ENCODE measurements at places on chromosomes 11 and 22. TPM values are rescaled to one million over a fixed set of nuclear protein-coding genes. Genes with fewer than 3 reads are reported as not detected.
A peak's percentile ranks its signal among the peaks of the same experiment; 100 is the strongest.

DNA sequence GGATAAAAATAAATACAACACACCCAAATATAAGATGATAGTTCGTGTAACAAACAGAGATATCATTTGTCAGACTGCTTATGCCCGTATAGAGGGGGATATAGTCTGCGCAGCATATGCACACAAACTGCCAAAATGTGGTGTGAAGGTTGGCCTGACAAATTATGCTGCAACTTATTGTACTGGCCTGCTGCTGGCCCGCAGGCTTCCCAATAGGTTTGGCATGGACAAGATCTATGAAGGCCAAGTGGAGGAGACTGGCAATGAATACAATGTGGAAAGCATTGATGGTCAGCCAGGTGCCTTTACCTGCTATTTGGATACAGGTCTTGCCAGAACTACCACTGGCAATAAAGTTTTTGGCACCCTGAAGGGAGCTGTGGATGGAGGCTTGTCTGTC is 4.9 kb downstream of the IFT46 start:
- DNase-seq: no peak

Gene SCN4B
- not detected for total RNA-seq

- DNase-seq: no peak
Measured at GRCh38 chr11:33291004-33291777, 34.0 kb downstream of the HIPK3 start.

DNA sequence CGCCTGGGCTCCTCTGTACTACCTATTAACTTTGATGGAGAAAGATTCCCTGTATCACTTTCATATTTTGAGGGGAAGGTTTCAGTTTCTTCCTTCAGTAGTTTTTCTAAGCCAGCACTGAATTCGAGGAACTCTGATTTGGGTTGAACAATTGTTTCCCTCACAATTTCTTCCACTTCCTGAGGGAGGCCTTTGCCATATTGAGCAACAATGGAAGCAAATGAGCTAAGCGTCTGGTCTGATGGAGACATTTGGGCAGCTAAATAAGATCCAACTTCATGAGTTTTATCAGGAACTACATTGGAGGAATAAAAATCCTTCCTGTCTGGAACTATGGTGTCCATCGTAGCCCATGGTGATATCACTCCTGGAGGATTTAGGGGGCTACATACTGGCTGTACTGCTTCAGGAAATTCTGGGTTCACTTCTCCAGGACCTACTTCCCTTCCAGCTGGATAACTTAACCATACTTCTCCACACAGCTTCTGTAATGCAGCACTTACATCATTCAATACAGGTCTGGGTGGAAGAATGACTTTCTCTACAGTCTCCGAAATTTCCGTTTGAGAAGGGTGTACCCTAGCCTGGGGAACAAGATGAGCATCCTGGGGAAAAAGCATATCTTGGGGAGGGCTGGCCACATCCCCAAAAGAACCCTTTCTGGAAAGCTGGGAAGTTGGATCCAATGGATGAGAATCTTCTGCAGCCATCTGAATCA is 38.9 kb upstream of the CCDC89 start:
- DNase-seq: no peak

DNA sequence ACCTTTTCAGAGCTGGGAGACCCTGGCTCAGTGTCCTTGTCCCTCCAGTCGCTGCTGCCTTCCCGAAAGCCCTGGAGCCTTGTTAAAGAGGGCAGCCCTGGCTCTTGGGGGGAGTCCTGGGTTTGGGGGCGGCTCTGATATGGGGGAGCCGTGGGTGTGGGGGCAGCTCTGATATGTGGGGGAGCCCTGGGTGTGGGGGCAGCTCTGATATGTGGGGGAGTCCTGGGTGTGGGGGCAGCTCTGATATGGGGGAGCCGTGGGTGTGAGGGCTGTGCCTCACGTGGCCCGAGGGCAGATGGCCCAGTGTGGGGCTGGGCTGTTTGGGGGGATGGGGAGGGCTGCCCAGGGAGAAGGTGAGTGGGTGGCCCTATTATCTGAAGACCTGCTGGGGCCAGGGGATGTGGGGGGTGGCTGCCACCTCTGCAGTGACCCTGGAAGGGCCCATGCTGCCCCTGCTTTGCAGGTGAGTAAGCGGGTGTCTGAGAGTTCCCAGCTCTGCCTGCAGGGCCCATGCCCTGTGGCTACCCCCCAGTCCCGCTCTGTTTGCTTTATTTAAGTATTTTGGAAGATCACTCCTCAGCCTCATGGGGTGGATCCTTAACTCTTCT is 30.9 kb upstream of the GRAMD4 start:
- no peak for DNase-seq

GRCh38 chr11:134170177-134170918 is 53.4 kb downstream of the NCAPD3 start:
- DNase-seq: no peak

Gene TBX10
- total RNA-seq: not detected

Gene ZNF214
- total RNA-seq: 0.65 TPM

Gene C11orf87
- not detected for total RNA-seq

Gene KRTAP5-9
- not detected for total RNA-seq

- DNase-seq: no peak
Measured at GRCh38 chr11:117199916-117200812, 994 bp downstream of the TAGLN start.

DNA sequence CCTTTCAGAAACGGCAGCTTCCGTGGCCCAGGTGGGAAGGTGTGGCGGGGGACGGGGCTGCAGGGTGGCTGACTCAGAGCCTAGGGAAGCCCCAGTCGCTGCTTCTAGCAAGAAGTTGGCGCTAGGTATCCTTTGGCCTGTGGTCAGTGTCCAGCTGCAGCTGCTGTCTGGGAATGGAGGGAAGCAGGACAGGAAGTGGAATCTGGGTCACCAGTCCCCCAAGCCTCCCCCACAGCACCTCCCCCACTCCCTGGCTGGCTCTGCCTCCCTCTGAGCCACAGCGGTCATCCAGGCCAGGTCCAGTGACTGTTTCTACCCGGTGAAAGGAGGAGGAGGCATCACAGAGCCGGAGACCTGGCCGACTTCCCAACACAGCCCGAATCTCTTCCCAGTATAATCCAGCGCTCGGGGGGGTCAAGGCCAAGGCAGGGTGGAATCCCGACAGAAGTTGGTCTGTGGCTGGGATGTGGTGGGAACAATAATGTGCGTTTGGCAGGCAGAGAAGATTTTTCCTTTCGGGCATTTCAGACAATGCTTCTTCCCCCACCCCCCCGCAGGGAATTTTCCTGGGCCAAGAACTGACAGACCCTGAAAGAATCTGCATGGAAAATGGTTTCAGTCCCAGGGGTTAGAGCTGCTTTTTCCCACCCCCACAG is 45.1 kb downstream of the C11orf96 start:
- DNase-seq: peak; percentile 84

GRCh38 chr11:121591405-121592033 is 138.8 kb upstream of the SORL1-AS1 start:
- peak; percentile 84 for DNase-seq

- no peak for DNase-seq
Measured at GRCh38 chr22:23903328-23903971, 9.3 kb downstream of the MIF start.

DNA sequence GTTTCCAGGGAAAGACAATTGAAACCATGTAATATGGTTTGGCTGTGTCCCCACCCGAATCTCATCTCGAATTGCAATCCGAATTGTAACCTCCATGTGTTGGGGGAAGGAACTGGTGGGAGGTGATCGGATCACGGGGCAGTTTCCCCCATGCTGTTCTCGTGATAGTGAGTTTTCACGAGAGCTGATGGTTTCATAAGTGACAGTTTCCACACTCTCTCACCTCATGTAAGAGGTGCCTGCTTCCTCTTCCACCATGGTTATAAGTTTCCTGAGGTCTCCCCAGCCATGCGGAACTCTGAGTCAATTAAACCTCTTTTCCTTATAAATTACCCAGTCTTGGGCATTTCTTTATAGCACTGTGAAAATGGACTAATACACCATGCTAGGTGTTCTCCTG is 148.3 kb upstream of the CADM1 start:
- DNase-seq: no peak

- no peak for DNase-seq
Measured at GRCh38 chr11:77324508-77324907, 23.0 kb upstream of the GDPD4 start.

GRCh38 chr11:35305670-35306382 is 113.5 kb downstream of the SLC1A2 start:
- peak; percentile 27 for DNase-seq

Gene ROM1
- 2.4 TPM for total RNA-seq

DNA sequence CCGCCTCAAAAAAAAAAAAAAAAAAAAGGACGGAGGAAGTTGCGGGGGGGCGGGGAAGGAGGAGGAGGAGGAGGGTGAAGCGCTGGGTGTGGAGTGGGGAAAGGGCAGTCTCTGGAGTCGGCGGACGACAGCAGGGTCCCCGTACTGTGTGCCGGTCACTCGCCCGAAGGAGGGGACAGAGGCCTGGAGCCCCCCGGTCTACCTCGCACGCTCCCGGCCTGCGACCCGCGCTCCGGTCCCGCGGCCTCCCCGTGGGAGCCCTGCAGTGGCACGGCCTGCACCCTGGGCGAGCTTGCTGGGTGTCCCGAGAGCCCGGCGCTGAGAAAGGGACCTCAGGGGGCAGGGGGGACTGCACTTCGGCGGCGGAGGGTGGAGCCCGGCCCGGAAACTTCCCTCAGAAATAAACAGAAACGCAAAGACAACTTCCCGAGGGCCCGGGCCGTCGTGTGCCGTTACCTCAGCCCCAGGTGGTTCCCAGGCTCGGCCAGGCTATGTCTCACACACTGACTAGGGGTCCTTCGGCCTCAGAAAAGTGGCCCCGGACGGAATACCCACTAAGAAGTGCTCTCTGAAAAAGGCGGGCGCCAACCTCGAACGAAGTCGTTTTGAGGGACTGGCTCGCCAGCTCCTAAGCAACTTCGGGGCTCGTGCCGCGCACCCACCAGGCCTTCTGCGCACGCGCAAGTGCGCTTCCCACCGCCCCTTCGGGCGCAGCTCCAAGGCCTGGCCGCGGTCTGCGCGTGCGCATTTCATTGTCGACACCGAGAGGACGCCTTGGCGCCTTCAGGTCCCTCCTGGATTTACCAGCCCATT is at the start of gene MAJIN:
Gene MAJIN, minus strand, starts transcription at position 688 of the 813 bp plus-strand sequence. CDS start 12,703 bp downstream, outside the sequence.
- DNase-seq: peak; percentile 89

Gene OR2AG1
- not detected for total RNA-seq

GRCh38 chr11:43489869-43490465 is 131.2 kb downstream of the TTC17 start:
- no peak for DNase-seq

- no peak for DNase-seq
Measured at GRCh38 chr22:37059876-37060449, 8.4 kb downstream of the KCTD17 start.

GRCh38 chr11:129589190-129589860 is 213.7 kb downstream of the BARX2 start:
- no peak for DNase-seq

DNA sequence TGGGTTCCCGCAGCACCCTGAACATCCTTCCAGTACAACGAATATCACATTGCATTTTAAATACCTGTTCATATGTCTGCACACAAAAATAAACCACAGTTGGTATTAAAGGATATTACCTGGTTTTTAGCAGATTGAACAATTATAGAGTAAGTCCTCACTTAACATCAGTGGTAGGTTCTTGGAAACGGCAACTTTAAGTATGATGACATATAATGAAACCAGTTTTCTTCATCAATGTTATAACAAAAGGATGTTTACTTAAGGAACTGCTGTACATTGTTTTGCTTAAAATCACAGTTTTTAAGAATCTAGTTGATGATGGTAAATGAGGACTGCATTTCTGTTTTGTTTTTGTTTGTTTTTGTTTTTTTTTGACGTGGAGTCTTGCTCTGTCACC is 28.0 kb downstream of the TRIM66 start:
- DNase-seq: no peak

DNA sequence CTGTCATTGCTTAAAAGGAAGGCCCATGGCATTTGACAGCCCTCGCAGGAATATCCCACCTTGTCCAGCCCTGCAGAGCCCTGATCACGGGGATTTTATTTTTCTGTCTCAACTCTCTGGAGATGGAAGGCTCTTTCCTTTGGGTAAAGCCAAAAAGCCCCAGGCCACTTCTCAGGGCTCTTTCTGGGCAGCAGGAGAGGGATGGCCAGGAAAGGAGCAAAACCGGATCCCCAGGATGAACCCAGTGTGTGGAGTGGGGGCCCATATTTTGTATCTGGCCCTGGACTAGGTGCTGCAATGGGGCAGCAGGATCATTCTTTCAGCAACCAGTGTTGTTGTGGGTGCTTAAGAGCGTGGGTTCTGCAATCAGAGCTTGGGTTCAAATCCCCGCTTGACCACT is 11.0 kb downstream of the CREB3L1 start:
- DNase-seq: no peak
